ENCODE measurements at places on chromosomes 11 and 22.

GRCh38 chr11:130874955-130875531 lies 41.2 kb downstream of the SNX19 start:
- no peak for DNase-seq

DNA sequence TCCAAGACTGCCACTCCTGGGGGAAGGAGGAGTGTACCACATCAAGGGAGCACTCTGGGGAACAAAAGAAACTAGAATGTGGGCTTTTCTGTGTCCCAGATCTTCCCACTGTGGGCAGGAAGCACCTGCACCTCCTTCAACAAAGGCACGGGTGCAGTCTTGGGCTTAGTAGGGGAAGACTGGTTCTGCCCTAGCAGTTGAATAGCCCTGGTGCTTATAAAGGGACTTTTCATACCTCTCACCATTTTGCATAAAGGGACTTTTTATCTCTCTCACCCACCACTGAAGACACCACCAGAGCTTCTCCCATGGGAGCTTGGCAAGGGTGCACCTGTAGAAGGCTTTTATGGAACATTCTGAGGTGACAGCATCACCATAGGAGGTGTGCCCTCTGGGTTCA lies 65.8 kb upstream of the MS4A8 start:
- DNase-seq: no peak

GRCh38 chr11:45155627-45156180 lies 9.3 kb downstream of the PRDM11 start:
- no peak for DNase-seq

DNA sequence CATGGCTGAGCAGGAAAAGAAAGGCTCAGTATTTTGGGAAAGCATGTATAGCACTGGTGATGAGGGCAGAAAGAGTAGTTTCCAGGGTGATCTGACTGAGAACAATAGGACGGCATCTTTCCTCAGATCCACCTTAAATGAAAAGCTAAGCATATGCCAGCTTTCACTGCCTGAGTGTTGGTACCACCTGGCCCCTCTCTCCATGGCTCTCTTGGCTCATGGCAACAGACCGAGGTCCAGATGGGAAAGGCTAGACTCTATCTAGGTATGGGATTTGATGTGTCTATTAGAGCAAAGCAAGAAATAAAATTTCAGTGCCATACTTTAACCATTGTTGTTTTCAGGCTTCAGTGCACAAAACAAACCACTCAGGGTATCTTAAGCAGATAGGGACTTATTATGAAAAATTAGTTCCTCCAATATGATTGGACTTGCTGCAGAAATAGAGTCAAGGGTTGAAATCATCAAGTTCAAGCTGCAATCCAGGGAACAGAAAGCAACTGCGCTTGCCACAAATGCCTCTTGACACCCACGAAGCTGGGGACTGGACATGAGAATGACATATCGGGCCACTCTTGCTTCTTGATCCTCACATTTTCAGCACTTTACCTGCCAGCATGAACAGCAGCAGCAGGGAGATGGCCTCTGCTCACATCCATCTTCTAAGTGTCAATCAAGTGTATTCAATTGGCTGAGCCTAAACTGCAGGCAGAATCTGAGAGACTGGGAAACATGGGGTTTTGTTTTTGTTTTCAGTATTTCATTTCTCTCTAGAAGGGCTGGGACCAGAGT lies 64.0 kb upstream of the SNX19 start:
- DNase-seq: no peak

- DNase-seq: no peak
Observed at GRCh38 chr11:88739524-88739923, 326.3 kb downstream of the GRM5 start.
